ENCODE measurements at places on chromosomes 7 and 10.

- DNase-seq: peak; percentile 40
Measured at GRCh38 chr7:105521027-105521716, 899 bp downstream of the PUS7 start.

DNA sequence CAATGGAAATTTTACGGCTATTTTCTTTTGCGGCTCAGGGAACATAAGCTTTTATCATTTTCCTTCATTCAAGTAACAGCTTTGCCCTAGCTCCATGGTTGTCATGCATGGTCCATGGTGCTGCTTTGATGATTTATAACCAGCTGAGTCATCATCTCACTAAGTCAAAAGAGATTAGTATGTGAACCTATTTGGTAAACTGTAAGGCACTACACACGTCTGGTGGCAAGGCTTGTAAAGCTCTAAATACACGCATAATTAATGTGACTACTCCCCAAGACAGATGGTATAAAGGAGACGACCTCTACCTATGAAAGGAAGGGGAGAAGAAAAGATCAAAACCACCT is 340.2 kb downstream of the KCNMA1 start:
- peak; percentile 61 for DNase-seq

DNA sequence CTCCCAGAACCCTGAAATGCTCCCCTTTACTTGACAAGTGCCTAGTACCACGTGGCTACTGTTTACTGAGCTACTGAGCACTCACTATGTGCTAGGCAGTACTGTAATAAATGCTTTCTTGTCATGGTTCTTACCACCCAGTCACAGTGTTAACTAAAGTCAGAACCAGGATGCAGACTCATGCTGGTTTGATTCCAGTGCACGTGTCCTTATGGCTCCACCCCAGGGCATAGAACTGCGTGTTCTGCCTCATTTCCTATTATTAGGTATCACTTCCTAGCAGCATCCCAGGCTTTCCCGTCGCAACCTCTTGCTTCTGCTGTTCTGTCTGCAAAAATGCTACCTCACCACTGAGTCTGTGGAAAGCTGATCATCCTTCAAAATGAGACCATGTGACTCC is 71.7 kb upstream of the DOCK1 start:
- peak; percentile 18 for DNase-seq

GRCh38 chr7:33849971-33850559 is 55.3 kb upstream of the BMPER start:
- no peak for DNase-seq

- DNase-seq: no peak
Measured at GRCh38 chr7:157487046-157487770, 150.4 kb downstream of the DNAJB6 start.

GRCh38 chr7:115410972-115411686 is 489.2 kb downstream of the MDFIC start:
- no peak for DNase-seq

DNA sequence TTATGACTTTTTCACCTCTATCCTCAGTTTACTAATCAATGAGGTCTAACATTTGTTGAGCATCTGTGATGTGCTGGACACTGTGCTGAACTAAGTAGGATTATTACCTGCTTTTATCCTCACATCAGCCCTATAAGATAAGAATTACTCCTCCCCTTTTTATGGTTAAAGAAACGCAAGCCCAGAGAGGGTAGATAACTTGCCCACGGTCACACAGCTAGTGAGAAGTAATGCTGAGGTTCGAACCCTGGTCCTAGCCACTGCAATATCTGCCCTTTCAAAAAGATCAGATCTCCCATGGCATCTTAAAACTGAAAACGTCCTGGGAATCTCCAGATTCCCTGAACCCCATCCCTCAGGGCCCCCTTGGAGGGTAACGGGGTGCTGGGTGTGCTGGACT is 118.3 kb downstream of the C10orf105 start:
- DNase-seq: no peak

- DNase-seq: no peak
Measured at GRCh38 chr10:118298787-118299186, 43.3 kb downstream of the FAM204A start.

GRCh38 chr7:43869867-43870240 is 537 bp upstream of the MRPS24 start:
- DNase-seq: peak; percentile 70

DNA sequence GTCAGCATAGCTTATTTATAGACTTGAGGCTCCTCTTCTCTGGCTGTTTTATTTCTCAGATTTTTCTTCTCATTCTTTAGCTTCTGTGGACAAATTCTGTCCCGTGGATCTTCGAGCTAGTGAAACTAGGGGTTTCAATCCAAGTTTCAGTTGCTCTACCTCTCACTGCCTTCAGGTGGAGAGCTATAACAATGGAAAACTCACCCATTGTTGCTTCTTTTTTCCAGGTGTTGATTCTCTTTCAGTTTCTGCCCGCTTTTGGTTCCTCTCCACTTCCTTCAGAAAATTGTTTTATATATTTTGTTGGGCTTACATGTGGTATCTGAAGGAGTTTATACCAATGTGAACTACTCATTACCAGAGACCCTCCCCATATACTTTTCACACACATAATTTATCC is 266.1 kb downstream of the TCF7L2 start:
- DNase-seq: no peak

- DNase-seq: no peak
Measured at GRCh38 chr7:106063024-106063423, 49.1 kb downstream of the SYPL1 start.

DNA sequence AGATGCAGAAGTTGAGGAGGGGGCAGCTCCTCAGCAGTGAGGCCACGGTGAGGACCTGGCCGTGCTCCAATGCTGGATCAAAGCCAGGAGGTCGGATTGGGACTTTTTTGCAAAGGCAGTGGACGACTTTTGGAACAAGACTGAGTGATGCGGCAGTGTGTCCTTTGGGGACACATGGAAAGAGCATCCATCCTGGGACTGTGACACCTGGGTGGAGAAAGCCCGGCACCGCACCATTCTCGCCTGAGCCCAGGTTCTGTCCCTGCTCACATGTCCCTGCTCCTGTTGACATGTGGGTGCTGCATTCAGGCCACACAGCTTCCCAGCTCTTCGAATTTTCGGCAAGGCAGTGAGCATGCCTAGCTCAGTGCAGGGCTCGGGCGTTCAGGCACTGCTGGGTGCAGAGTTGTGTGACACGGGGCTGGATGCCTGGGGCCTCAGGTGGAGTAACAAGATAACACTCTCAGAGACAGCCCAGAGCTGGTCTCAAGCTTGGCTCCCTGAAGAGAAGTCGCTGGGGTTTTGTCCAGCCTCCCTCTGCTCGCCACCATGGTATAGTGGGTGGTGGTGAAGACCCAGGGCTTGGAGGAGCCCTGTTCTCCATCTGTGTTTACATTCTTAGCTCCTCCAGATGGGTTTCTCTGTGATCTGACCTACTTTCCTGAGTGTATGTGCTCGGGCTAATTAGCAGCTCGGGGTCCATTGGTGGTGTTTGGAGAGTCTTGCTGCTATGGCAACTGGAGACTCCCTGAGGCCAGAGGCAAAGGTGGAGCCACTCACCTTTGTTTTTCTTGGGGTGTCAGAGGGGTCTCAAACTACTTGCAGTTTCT is 111.7 kb upstream of the BTBD16 start:
- no peak for DNase-seq

- no peak for DNase-seq
Measured at GRCh38 chr10:46251857-46252847, 34.6 kb upstream of the ANTXRL start.

- peak; percentile 89 for DNase-seq
Measured at GRCh38 chr7:102439963-102440795, 6.8 kb downstream of the ORAI2 start.

GRCh38 chr7:69825113-69825972 is 227.1 kb downstream of the AUTS2 start:
- no peak for DNase-seq

- DNase-seq: no peak
Measured at GRCh38 chr10:69312528-69312927, 34.2 kb downstream of the HK1 start.

DNA sequence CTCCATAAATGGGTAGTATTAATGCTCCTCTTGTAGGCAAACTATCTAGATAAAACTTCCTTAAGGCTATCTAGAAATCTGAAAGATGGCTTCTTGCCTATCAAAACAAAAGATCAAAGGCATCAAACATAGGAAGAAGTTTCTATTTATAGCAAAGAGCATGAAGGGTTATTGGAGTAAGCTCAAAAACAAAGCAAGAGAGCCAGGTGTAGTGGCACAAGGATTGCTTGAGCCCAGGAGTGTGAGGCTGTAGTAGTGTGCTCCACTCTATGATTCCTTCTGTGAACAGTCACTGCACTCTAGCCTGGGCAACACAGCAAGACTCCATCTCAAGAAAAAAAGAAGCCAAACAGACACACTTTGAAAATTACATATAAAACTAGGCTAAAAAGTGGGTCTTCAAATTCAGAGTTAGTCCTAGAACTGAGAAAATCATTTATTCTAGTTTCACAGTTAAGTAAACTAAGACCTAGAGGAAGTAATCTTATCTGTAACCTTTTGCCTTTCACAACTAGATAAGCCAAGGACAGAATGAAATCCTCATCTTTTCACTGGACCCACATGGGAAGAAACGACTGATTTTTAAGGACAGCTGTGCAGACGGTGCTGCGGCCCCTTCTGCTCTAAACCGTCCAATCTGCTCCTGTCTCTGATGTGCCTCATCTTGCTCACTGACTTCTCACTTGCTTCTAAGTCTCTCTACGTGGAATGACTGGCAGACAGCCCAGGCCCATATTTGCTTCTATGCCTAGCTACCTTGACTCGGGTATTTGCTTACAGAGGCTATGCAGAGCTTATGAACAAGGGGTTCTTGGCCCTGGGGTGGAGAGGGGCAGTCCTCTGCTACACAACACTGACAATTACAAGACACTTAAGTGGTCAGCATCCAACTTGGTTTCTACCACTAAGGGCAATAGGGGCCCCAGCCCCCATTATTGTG is 50.0 kb downstream of the ESYT2 start:
- no peak for DNase-seq

DNA sequence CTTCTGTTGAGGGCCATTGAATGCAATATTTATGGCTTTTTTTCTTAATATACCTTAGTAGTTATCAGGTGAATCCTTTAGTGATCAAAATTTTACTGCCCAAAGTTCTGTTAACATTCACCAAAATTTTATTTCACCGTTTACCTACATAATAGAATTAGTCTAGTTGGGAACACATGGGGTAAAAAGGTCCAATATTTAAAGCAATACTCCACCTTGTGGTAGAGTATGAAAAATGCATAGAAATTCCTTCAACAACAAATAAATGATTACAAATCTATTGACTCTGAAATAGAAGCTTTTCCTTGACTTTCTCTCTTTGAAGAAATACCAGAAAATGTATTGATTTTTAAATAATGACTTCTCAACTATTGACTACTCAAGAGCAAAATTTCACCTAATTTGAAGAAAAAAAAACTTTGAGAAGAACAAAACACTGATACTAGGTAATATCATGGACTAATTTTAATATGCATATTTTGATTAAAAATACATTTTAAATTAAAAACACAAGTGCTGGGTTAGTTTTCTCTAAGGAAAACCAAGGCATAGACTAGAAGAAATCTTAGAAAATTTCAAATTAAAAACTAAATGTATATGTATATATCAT is 43.3 kb downstream of the POLR1F start:
- DNase-seq: peak; percentile 28

- DNase-seq: no peak
Measured at GRCh38 chr7:43570688-43571365, 12.1 kb upstream of the STK17A start.

- no peak for DNase-seq
Measured at GRCh38 chr7:80603940-80604339, 34.5 kb upstream of the CD36 start.

DNA sequence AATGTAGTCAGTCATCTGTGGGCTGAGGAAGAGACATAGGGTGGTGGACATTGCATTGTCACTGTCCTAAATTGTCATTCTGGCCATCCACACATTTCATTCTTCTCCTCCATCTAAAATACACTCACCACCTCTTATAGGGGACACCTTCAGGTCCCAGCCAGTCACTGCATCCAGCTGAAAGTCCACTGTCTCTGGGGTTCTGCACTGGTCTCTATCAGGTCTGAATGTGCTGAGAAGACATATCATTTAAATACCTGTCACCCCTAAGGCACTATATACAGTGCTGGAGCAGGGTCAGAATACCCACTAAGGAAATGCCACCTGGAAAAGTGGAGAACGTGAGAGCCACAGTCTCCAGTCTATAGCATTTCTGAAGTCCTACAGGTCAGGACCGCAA is 29.6 kb downstream of the SH2D4B start:
- DNase-seq: no peak

DNA sequence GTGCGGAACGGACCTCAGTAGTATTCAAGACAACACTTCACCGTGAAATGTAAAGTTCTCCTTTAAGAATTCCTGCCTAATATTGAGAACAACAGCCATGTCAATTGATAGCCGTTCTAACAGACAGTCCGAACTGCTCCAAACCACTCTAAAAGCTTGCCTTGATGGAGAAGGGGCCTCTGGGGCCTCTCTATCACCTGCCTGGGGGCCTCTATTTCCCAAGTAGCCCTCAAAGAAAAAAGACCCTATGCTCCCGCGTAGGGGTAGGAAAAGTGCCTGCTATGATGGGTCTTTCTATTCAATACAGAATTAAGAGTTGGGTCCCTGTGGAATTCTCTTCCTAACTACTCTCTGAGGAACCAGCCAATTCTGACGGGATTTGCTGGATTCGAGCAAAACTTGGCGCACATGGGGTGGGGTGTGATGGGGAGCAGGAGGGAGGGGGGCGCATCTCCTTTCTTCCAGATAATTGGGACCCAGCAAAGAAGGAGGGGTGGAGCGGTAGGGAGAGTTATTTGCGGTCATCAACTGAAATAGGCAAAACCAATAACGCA is 8.3 kb upstream of the DLX6 start:
- no peak for DNase-seq

DNA sequence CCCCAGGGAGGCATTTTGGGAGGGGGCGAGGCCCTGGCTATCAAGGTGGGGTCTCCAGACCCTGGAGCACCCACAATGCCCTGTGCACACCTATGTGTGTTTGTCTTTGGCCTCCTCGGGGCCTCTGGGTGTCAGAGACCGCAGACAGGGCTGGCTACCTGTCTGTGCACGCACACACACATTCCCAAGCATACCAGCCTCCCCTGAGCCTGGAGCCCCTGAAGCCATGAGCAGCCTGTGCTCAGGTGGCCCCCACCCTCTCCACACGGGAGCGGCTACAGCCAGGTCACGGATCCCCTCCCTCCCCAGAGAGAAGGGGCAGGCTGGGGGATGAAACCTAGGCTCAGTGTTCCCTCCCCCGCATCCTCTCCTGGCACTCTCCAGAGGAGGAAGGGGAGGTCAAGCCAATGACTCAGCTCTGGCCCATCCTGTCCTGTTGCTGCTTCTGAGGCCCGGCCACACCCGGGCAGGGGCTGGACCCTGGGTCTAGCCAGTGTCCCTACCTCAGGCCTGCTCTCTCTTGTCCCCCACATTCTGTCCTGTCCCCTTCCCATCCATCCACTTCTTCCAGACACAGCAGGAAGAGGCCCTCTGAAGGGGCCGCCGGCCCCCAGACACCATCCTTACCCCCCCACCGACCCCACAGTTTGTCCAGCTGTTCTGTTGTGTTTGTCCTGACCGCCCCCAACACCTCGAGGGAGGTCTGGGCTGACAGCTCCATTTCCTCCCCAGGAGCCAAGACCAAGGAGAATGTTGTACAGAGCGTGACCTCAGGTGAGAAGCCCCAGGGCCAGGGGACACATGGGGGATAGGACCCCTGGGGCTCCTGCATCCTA is 720 bp downstream of the SNCG start:
- DNase-seq: peak; percentile 80
